ENCODE measurements at places on chromosomes 16 and 17.
A peak's percentile ranks its signal among the peaks of the same experiment; 100 is the strongest.

DNA sequence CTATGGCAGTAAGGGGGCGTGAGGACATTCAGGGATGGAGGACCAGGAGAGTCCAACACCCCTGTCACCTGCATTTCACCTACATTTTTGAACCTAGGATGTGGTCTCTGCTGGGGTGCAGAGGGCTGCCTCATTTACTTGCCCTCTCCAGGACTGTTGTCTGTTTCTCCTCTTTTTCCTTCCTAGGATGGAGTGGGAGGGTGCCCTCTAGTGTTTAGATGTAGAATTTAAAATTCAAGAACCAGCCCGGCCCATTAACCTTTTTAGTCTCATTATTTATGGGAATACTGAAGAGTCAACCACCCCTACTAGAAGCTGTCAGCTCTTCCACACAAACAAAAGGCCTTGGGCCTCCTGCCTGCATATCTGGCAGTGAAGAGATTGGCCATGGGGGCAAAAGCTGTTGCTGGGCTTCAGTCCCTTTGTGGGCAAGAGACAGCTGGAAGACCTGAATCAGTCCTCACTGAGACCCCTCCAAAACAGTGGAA lies 2.5 kb upstream of the STARD3 start:
- no peak for DNase-seq

GRCh38 chr17:73769479-73769878 lies 125.2 kb upstream of the SDK2 start:
- no peak for DNase-seq

GRCh38 chr17:27531469-27531961 lies 75.3 kb downstream of the KSR1 start:
- no peak for DNase-seq

DNA sequence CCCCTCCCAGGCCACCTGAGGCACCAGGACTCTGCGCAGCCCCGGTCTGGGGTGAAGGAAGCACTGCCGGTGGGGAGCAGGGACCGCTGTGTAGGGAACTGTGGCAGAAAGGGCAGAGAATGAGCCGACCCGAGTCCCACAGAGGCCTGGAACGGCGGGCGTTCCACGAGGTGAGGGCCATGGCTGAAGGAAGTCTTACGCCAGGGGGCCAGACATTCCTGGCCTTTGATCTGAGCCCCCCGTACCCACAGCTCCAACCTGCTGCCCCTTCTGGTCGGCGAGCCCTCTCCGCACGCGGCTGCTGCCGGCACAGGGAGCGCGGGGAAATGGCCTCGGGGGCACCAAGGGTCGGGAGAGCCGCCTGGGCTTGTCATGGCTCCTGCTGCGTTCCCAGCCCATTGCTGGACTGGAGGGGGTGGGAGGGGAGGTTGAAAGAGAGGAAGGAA lies 1.4 kb upstream of the WNT3 start:
- DNase-seq = no peak

- peak; percentile 63 for DNase-seq
These were observed 38.2 kb upstream of the PIRT start for GRCh38 chr17:10875984-10876555.

DNA sequence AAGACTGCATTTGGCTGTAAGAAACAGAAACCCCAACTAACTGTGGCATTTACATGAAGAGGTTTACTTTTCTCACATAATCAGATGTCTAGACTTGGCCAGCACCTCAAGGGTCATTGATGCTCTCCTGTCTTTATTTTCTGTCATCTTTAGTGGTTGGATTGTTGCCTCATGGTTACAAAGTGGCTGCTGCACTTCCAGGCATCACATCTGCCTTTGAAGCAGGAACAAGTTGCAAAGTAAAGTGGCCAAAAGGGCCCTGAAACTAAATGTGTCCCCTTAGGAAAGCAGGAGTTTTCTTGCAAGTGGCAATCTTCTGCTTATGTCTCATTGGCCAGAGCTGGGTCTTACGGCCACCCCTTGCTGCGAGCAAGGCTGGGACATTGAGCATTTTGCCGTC lies 26.5 kb upstream of the STH start:
- DNase-seq = no peak

DNA sequence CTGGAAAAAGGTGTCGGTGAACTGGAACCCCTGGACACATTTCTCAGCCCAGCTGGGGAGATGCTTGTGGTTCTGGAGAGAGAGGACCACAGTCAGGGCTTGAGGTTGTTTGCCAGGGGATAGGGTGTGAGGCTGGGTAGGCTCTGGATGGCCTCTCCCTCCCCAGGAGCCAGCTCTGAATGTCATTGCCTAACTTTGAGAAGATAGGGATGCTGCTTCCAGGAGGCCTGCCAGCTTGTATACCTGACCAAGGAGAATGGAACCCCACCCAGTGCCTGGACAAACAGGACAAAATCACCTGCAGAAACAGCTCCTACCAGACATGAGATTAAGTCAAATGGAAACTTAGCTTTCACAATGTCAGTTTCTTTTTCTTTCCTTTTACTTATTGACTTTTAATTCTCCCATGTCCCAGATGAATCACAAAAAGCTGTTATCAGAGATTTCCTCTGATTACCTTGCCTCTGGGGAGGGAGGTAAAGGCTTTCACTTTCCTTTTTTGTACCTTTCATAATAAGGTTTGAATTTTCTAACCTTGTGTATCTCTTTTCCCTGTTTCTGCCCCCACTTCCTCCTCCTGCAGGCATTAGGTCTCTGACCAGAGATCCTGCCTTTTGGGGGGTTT lies 29.8 kb upstream of the PLLP start:
- no peak for DNase-seq

- DNase-seq = no peak
These were observed 20.4 kb downstream of the KIAA0513 start for GRCh38 chr16:85047867-85048455.

DNA sequence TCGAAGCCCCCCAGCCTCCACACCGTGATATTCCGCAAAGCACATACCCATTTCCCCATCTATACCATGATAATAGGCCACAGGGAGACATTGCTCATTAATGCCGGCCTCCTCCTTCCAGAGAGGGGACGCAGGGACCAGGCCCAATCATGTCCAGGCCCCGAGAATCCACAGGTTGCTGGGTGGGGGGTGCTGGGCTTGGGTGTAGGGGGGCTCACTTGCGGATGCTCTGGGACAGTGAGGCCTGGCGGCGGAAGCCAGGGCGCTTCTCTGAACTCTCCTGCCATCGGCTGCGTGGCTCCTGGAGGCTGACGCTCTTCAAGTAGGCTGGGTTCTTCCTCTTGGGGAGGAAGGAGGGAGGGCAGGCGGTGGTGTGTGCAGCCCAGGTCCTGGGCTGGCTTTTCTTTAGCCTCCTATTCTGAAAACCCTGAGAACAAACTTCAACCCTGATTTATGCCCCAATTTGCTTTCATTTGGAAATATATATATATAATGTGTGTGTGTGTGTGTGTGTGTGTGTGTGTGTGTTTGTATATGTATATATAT lies 12.2 kb downstream of the AANAT start:
- no peak for DNase-seq

GRCh38 chr17:68248199-68248825 lies 469 bp downstream of the AMZ2 start:
- DNase-seq = no peak

GRCh38 chr17:2898255-2898926 lies 102.2 kb downstream of the RAP1GAP2 start:
- DNase-seq = no peak

DNA sequence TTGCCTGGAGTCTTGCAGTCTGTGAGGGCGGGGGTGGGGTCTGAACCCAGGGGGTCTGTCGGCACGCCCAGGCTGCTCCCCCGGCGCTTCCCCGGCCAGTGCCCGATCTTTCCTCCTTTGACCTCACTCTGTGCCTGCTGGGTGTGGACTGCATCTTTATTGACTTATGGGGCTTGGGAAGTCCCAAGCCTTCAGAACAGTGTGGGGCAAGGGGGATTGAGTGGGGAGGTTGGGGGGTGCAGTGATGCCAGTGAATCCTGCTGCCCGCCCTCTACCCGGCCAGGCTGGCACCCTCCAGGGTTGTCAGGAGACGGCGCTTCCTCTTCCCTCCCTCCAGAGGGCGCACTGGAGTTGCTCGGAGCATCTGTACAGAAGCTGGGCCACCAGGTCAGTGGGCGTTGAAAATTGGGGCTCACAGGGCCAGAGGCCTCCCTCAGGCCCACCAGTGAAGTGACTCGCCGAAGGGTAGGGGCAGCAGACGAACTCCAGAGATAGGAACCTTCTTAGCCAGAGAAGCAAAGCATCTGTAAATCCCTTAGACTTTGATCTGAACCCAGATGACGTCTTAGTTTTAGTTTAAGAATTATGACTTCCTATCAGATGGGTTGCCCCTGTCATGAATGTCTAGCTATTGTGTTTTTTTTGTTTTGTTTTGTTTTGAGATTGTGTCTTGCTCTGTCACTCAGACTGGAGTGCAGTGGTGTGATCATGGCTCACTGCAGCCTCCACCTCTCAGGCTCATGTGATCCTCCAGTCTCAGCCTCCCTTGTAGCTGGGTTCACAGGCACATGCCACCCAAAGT lies 184.8 kb upstream of the CIBAR2 start:
- peak; percentile 79 for DNase-seq

GRCh38 chr17:31078290-31078689 lies 16.5 kb upstream of the NF1 start:
- DNase-seq = no peak

DNA sequence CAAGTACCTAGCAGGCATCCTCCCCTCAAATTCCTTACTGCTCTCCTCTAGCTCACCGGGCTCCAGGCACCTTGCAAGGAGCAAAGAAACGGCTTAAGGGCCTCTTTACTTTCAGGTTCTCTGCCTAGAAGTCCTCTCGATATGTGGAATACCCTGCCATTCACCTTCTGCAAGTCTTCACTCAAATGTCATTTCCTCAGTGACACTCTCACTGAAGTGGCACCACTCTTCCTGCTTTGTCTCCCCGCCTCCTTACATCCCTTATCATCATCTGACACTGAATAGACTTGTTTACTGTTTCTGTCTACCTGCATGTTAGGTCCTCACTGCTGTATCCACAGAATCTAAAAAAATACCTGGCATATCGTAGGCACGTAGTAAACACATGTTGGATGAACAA lies 947 bp downstream of the SLC7A6OS start:
- DNase-seq = no peak

GRCh38 chr17:29089601-29090044 lies 46.7 kb downstream of the PIPOX start:
- DNase-seq = no peak

- DNase-seq = no peak
These were observed 26.3 kb downstream of the UBALD1 start for GRCh38 chr16:4588386-4588785.

DNA sequence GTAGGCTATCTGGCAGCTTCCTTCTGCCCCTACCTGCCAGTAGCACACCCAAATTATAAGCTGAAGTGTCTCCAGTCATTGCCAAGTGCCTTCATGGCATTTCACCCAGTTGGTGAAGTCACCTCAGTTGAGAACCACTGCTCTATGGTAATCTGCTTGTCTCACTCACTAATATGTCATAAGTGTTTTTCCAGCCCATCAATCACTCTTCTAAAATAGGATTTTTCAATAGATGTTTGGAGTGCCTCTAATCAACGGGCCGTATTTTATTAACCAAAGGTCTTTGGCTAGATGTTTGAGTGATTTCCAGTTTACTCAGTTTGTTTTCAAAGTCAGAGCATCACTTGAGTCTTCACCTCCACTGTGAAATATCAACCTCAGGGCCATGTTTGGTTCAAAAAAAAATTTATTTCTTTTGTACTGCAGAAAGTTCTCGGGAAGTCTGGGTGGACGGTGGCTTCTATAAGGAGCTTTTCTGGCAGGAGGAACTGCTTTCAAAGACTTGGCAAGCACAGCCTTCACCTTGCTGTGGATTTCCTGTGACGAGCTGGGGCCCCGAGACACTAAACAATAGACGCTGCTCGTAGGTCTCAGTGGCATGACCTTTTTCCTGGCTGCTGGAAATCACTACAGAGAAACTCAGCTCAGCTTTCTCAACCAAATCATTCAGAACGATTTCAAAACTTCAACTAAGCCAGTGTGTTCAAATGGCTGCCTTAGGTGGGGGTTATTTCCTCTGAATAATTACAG lies 95.2 kb upstream of the FOXF1 start:
- no peak for DNase-seq

DNA sequence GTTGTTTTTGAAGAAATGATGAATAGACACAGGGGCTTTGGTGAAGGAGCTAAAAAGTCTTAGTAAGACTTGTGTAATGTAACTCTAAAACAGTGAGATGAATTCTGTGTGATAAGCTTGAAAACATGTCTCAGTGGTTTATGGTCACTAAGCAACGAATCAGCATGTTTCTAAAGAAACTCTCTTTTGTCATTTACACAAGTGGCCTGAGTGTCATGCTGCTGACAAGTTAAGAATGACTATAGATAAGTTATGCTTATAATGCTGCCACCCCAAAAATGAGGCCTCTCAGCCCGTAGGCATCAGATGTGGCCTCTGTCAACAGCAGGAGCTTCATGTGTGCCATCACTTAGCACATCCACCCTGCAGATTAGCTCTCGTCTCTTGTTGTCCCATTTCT lies 8.7 kb downstream of the COX10 start:
- no peak for DNase-seq

DNA sequence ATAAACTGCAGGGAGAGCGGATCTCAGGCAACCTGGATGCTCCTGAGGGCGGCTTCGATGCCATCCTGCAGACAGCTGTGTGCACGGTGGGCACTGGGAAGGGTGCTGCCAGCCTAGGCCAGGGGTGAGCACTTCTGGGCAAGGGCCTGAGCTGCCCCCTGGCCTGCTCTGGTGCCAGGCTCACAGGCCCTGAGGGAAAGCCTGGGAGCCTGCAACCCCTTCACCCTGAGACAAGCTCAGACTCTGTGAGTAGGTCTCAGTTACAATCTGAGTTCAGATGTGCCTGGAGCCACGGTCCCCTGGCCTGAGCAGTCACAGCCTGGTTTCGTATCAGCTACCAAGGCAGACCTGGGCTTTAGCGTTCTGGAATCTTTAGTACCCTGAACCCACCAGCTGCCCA lies 8.1 kb downstream of the ITGB4 start:
- DNase-seq = no peak

DNA sequence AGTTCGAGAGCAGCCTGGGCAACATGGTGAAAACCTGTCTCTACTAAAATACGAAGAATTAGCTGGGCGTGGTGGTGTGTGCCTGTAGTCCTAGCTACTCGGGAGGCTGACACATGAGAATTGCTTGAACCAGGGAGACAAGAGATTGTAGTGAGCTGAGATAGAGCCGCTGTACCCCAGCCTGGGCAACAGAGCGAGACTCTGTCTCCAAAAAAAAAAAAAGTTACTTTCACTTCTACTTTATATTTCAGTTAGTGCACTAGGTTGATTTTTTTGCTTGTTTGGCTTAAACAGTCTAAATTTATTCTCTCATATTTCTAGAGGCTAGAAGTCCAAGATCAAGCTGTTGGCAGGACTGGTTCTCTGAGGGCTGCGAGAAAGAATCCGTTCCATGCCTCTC lies 13.4 kb downstream of the CCDC102A start:
- no peak for DNase-seq

DNA sequence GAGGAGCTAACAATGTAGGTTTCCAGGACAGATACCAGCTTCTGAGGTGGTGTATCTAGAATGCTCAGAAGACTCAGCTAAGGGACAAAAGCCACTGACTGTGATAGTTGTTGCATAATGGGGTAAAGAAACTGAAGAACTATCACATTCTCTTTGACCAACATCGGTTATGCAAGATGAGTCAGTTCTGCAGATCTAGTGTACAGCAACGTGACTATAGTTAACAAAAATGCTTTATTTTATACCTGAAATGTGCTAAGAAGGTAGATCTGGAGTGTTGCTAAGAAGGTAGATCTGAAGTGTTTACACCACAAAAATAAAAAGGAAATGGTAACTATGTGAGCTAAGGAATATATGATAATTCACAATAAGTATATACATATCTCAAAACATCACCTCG lies 2.5 kb downstream of the KRTAP9-6 start:
- no peak for DNase-seq
